ENCODE measurements at places on chromosomes 2 and 18.

- DNase-seq: no peak
Observed at GRCh38 chr2:30625701-30626100, 178.7 kb downstream of the LCLAT1 start.

GRCh38 chr2:241659150-241659739 is 21.8 kb downstream of the ATG4B start:
- DNase-seq: peak; percentile 40

GRCh38 chr2:46699934-46700256 is 215.7 kb downstream of the MCFD2 start:
- no peak for DNase-seq

- DNase-seq: no peak
Observed at GRCh38 chr2:11904029-11904428, 157.6 kb downstream of the LPIN1 start.

GRCh38 chr2:100145893-100146656 is 3.7 kb upstream of the AFF3 start:
- DNase-seq: no peak

DNA sequence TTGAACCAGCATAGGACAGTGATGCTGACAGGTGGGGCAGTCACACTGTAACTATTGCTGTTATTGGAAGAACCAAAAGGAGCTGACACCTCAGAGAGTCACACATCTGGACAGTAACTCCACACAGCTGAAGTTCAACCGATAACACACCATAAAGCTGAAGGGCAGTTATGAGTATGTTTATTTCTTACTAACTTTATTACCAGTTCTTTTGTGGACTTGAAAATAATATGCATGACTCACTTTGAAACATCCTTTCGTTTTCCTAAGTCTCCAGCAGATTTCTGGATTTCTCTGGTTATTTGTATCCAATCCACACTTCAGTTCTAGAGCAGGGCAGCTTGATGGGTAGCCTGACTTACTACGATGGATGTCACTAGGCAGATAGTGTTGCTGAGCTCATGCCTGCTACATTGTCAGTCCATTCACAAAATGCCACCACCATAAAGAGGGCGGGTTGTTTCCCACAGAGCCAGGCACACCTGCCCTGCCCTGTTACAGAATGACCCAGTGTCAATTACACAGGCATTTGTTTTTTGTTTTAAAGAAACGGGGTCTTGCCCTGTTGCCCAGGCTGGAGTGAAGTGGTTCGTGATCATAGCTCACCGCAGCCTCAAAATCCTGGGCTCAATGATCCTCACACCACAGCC is 8.4 kb upstream of the AGBL5 start:
- no peak for DNase-seq

DNA sequence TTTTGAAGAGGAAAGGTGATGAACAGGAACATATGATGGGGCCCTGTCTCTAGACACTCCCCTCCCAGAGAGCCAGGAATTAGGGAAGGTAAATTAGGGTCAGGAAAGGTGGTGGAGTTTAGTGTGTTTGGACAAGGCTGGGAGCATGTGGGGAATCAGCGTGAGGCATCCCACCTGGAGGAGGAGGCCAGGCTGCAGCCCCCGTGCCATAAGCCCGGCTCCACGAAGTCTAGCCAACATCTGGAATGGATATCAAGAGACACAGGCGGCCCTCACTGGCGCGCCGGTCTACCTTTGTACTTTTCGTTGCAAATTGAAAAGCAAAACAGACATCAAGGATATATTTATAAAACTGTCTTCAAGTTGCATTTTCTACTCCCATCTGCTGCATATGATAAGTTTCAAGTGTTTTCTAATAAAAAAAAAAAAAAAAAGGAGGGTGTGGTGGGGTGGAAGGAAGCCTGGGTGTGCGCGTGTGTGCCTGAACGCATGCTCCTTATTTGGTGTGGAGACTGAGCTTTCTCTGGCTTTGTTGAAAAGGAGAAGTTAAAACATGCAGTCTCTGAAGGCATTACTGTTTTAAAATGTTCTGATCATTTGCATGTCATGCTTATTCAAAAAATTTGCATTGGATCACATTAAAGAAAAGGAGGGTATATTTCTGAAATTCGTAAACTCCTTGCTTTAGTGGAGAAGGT is 546.7 kb upstream of the ID2 start:
- no peak for DNase-seq

DNA sequence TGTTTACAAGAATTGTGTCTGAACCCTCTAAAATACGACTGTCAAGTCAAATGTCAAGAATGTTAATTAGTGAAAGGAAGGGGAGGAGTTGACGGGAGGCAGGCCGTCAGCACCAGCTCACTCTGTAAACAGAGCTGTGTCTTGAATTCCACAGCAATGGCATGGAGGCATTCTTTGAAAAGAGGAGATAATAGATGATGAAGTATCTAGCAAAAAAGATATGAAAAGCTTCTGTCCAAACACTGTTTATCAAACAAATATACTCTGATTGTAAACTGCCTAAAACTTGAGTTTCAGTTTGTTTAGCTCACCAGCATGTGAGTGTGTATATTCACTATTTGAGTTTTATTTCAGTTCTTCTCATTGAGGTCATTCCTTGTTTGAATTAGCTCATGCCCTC is 94.7 kb upstream of the CDC42EP3 start:
- no peak for DNase-seq

GRCh38 chr2:37645362-37645761 is 26.1 kb downstream of the CDC42EP3 start:
- no peak for DNase-seq

- no peak for DNase-seq
Observed at GRCh38 chr18:12883372-12883683, 709 bp downstream of the PTPN2 start.

- DNase-seq: no peak
Observed at GRCh38 chr2:239253264-239253663, 147.6 kb downstream of the HDAC4 start.

DNA sequence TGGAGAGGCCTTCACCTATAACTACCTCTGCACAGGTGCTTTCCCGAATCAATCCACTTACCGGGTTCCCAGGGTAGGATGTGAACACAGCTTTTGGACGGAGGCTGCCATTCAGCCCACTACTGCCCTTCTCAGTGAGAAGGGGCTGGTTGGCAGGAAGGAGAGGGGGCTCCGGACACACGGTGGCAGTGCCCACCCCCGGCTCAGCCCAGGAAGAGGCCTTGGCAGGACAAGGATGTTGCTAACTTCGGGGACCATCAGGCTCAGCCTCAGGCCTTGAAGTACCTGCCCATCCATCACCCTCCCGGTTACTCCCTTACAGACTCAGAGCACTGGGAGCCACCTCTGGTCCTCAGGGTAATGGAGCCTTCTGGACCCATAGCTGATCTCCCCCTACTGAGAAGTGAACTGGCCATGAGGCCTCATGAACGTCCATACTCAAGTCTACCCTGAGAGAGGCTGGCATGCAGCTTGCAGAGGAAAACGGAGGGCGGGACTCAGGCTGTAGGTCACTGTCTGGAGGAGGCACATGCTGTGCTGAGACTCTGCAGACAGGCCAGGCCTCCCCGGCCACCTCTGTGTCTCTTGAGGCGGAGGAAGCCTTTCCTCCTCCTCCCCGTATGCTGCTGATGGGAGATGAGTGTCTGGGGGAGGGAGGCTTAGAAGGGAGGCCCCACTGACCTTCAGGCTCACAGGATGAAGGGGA is 191.0 kb downstream of the TWIST2 start:
- peak; percentile 48 for DNase-seq

DNA sequence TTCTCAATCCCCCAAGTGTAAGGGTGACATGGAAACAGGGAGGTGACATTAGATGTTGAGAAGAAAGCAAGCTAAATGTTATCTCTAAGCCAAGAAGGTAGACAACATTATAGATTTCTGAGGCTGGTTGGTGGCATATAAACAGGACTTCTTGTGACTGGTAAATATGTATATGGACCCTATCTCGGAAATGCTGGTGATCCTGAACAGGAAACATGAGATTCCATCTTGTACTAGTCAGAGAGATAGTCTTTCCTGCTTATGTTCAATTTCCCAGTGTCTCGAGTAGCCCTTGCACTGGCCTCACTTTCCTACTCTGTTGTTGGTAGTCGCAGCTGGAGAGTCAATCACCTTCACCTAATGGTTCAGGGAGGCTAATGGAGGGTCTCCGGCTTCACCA is 26.8 kb downstream of the MOGAT1 start:
- DNase-seq: no peak

GRCh38 chr2:147094077-147094476 is 750.8 kb upstream of the ACVR2A start:
- no peak for DNase-seq

DNA sequence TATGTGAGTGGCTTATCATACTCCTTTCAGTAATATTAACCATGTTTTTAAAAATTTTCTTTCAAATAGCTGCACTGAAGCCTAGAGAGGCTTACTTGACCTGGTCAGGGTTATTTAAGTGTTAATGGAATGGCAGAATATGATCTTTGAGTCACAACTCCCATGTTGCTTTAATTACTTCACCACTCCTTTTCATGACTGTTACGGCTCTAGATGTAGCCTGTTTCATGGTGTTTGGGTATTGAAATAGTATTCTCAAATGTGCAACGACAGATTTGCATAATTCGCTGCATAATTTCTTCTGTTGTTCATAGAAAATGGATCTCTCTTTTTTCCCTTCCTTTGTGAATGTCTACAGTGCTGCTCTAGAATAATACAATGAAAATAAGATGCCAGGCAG is 51.6 kb upstream of the PLA2R1 start:
- DNase-seq: no peak

- no peak for DNase-seq
Observed at GRCh38 chr2:206799083-206799482, 33.7 kb downstream of the FASTKD2 start.

DNA sequence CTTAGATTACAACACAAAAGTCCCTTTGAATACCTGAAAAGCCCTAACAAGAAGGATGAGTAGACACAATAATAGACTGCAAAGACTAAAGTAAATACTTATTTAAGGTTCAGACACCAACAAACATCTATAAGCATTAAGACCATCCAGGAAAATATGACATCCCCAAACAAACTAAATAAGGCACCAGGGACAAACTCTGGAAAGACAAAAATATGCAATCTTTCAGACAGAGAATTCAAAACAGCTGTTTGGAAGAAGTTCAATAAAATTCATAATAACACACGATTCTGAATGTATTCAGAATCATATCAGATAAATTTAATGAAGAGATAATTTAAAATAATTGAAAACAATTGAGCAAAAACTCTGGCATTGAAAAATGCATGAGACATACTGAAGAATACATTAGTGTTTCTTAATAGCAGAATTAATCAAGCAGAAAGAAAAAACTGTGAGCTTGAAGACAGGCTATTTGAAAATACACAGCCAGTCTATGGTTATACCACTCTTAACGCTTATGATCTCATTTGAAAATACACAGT is 1388.8 kb downstream of the DSC3 start:
- DNase-seq: no peak

GRCh38 chr2:120226316-120226715 is 3.1 kb upstream of the TMEM185B start:
- no peak for DNase-seq

DNA sequence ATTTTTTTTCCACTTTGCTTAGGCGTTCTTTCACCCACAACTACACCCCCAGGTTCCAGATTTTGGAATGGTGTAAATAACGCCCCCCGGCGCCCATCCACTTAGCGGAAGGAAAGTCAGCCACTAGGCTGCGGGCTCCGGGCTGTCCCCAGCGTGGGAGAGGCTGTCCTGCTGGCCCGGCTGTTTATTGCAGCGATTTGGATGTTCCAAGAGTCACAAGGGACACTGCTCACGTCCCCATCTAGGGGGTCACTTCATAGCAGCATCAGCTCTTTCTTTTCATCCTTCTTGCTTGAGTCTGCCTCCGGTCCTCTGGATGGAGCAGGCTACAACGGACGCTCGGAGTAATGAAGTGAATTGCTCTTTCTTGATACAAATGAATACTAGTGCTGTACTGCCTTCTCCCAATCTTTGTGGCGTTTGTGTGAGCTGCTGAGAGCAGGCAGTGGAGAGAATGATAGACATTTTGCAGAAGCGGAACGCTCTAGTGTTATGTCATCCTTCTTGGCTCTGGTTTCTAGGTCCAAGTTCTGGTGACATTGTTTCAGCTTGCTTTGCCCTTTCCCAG is 50.7 kb upstream of the PAIP2B start:
- peak; percentile 31 for DNase-seq

DNA sequence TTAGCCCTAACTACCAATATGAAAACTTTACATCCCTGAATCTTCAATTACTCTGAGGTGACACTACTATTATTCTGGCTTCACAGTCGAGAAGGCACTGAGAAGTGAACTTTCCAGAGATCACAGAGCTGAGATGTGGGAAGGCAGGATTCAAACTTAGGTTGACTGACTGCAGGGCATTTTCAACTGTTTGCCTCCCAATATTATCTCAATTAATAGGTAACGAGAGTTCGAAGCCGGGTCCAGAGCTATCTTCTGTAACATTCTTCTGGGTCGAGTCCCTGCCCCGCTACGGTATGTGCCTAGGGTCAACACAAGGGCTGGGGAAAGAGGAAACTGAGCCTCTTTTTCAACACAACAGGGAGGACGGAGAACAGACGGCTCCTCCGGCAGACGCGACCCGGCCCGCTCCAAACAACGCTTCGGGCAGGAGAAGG is 740 bp downstream of the CHMP3 start:
- no peak for DNase-seq

DNA sequence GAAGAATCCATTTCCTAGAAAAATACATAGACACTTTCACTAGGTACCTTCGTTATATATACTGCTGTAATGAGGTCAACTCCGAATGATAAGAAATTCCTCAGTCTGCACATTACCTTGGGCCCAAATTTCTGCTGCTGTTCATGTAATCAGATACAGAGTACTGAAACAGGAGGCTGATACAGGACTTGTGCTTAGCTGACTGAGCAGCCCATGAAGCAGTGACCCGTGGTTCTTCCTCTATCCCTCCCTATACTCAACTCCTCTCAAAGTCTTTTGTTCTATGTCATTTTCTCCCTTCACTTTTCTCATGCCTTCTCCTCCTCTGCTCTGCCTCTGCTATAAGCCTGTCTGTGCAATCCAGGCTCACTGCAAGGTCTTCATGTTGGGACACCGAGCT is 57.5 kb upstream of the ST8SIA5 start:
- no peak for DNase-seq

- no peak for DNase-seq
Observed at GRCh38 chr18:9721893-9722550, 13.9 kb downstream of the RAB31 start.

- DNase-seq: no peak
Observed at GRCh38 chr2:121480826-121481225, 49.9 kb upstream of the RNU4ATAC start.

- DNase-seq: no peak
Observed at GRCh38 chr2:121030523-121030922, 254.5 kb downstream of the TFCP2L1 start.

GRCh38 chr2:226763320-226763719 is 36.3 kb downstream of the IRS1 start:
- no peak for DNase-seq
